ENCODE measurements at places on chromosomes 6 and 20.

DNA sequence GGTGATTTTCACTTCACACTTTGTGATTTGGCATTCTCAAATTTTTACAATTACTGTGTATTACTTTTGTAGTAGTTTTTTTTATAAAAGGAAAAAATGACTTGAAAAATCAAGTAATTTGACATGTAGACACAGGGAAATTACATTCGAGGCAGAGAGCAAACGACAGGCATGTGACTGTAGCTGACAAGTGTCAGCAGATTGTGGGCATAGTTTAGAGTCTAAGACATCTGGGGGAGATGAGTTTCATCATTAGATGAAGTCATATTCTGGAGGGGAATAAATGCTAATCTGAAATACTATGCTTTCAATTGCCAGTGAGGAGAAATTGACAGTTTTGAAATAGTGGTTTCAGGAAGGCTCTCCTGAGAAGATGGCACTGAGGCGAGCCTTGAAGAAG, 126.0 kb downstream of the MTHFD1L start:
- no peak for DNase-seq

- DNase-seq = no peak
Observed at GRCh38 chr20:2114990-2115681, 13.5 kb downstream of the STK35 start.

GRCh38 chr20:62252342-62252966, 14.1 kb downstream of the OSBPL2 start:
- no peak for DNase-seq

GRCh38 chr6:23637296-23637695, 488.7 kb upstream of the NRSN1 start:
- DNase-seq = no peak

- no peak for DNase-seq
Observed at GRCh38 chr6:6392214-6393068, 72.0 kb upstream of the F13A1 start.

DNA sequence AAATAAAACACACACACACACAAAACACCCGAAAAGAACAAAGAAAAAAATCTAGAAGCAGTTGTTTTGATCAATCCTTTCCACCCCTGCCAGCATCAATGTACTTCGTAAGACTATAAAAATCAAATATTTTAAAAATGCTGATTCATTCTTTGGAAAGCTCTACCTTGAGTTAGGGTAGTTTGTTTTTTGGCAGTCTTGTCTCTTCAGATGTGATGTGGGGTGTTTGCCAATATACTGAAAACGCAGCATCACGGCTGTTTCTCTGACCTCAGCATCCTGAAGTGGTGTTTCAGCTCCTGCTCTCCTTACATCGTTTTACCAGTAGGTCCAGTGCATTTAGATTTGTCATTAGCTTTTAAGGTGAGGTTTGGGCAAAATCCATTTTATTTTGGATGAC, 526.0 kb downstream of the UTRN start:
- no peak for DNase-seq

- DNase-seq = no peak
Observed at GRCh38 chr6:3940703-3941102, 91.5 kb downstream of the FAM50B start.

- DNase-seq = no peak
Observed at GRCh38 chr20:18416486-18416885, 50.3 kb downstream of the DZANK1 start.

DNA sequence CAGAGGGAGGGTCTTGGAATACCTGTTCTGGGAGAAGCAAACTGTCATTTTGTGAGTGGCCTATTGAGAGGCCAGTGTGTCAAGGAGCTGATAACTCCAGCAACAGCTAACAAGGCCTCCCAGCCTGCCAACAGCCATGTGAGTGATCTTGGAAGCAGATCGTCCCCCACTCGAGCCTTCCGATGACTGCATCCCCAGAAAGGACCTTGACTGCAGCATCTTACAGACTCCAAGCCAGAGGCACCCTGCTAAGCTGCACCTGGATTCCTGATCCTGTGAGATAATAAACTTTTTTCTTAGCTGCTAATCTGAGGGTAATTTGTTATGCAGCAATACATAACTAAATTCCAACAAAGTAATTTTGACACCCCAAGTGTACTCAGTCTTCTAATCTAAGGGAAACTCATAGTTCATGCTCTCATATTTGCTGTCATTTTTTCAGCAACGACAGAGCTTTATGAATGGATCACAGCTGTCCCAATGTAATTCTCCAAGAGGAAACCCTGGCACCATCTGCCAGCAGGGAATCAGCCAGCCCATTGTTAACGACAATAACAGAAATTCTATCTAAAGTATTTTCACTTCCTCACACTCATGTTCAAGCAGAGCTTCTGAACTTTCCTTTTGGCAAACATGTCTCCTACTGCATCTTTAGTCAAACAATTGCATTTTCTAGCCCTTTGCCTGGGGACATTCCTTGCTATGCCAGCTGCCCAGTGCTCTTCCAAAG, 470.2 kb upstream of the BTBD3 start:
- no peak for DNase-seq

- no peak for DNase-seq
Observed at GRCh38 chr6:108737594-108738546, 110.4 kb upstream of the ARMC2 start.

GRCh38 chr6:134663800-134664535, 285.9 kb downstream of the ALDH8A1 start:
- DNase-seq = no peak

DNA sequence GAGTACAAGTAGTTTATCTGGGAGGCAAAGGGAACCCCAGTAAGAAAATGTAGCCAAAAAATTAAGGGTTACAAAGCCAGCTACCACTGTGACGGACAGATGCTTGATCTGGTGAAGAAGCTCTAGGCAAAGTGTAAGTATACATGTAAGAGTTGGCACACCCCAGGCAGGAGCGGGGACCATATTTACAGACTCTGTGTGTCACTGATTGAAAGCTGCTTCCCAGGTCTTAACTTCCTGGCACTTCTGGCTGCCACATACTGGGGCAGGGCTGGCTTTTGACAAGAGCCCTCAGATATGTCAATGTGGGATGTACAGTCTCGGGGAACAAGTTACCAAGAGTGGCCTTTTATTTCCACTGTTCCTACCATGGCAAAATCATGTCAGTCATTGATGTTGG, 48.0 kb upstream of the BCLAF1 start:
- no peak for DNase-seq

GRCh38 chr6:138521790-138522189, 22.5 kb upstream of the NHSL1 start:
- DNase-seq = peak; percentile 73

- DNase-seq = no peak
Observed at GRCh38 chr6:164022632-164023031, 608.1 kb downstream of the QKI start.

DNA sequence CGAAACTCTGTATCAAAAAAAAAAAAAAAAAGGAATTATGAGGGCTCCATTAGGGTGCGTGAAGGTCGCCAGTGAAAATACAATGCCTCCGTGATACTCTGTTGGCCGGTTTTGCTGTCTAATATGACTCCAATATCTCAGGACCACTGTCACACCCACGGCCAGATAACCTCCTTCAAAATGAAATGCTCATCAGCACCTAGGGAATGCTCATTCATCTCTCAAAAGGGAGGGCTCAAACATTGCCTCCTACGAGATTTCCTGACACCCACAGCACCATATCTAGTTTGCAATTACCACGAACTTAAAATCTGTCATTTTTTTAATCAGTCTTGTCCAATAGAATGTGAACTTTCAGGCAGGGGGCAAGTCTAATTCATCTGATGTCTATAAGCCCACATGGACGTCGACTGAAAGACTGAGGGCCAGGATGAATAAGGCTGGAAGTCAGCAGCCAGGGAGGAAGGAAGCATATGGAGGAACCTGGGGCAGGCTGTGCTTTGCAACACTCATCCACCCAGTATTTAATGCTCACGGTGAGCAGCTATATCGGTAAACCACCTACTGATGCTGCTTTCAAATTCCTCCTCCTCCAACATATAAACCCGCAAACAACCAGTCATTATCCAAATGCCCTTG, 42.8 kb downstream of the MAP3K5 start:
- DNase-seq = no peak

DNA sequence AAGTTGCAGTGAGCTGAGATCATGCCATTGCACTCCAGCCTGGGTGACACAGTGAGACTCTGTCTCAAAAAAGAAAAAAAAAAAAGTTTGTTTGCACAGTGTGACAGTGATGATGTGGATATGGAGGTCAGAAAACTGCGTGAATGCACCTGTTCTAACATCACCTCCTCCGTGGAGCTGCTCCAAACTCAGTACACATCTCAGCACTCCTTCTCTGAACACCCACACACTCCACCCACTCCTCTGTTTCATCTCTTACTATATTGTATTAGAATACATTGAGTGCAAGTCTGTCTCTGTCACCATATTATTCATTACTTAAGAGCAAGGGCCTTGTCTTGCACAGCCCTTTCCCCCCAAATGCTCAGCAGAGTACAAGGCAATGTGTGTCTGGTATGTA, 51.5 kb upstream of the ENPP4 start:
- no peak for DNase-seq

DNA sequence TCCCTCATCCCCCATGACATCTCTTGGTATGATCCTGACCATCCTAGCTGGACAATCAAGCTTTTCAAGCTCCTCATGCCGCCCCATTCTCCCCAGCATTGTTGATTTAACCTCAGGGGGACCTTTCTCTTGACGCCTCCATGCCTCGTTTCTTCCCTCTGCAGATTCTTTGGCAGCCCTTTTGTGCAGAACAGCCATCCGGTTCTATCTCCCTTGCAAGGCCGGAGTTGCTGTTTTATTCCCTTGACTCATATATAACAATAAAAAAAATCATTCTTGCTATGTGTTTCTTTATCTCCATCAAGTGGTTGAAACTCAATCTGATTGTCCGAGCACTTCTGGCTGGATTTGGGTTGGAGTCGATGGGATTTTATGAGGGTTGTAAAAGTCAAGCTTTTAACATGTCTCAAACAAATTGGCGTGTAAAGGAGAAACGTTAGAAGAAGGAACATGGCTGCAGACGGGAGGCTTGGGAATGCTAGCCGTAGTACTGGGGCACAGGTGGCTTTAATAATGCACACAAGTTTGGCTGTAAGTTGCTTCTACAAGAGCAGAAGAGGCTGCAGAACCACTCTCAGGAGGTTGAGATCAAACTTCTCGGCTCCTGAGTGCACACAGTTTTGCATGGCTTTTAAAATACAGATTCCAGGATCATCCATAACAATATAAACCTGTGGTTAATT, 3.9 kb upstream of the SULF2 start:
- no peak for DNase-seq

DNA sequence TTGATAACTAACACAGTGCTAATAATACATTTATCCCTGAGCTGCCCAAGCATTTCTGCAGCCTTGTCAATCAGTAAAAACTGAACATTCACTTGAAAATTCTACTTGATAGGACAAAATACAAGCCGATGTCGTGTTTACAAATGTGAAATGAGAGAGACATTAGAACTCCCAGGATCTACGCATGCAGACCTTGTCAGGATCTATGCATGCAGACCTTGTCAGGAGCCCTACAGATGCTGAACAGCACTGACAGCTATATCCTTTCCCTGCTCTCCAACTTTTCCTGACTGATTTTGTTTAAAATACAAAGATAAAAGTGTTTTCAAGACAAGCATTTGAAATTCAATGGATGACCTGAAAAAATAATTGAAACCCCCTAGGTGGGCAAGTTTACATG, 28.9 kb downstream of the INSM1 start:
- no peak for DNase-seq

DNA sequence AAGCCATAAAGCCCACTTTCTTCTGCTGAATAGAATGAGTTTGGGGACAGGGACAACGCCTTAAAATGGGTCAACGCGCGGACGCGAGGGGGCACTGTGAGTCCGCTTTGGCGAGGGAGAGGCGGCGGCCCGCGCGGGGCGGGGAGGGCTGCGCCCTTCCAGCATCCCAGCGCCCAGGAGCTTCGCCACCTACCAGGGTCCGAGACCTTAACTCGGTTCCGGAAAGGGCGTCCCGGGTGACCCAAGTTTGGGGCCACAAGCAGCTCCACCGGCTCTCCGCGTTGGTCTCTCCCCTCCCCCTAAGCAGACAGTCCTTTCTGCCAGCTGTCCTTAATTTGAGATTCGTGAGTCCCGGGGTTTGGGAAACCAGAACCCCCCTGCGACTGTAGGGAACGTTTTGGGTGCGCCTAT, 1.8 kb upstream of the SAMD5 start:
- DNase-seq = peak; percentile 39

GRCh38 chr6:83948851-83949250, 84.7 kb upstream of the MRAP2 start:
- DNase-seq = no peak

GRCh38 chr6:144561455-144562043, 276.4 kb downstream of the UTRN start:
- DNase-seq = no peak

- DNase-seq = no peak
Observed at GRCh38 chr6:165819394-165819793, 156.4 kb upstream of the PDE10A start.

- no peak for DNase-seq
Observed at GRCh38 chr6:151493161-151493803, 535 bp upstream of the CCDC170 start.

DNA sequence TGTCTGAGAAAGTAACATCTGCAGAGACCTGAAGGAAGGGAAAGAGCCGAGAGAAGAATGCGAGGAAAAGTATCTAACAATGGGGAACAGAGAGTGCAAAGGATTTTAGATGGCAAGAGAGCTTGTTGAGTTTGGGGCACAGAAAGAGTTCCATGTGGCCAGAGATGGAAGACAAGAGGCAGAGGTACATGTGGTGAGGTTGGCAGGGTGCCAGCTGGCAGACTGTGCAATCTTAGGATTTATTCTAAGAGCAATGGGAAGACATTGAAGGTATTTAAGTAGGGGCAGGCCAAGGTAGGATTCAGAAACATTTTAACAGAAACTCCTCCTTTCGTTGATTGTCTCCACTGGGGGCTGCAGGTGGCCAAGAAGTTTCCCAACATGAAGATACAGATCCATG, 20.4 kb upstream of the LBP start:
- DNase-seq = no peak

- no peak for DNase-seq
Observed at GRCh38 chr6:107877968-107878367, 53.9 kb upstream of the SCML4 start.

- no peak for DNase-seq
Observed at GRCh38 chr6:129677620-129678325, 32.2 kb downstream of the ARHGAP18 start.

DNA sequence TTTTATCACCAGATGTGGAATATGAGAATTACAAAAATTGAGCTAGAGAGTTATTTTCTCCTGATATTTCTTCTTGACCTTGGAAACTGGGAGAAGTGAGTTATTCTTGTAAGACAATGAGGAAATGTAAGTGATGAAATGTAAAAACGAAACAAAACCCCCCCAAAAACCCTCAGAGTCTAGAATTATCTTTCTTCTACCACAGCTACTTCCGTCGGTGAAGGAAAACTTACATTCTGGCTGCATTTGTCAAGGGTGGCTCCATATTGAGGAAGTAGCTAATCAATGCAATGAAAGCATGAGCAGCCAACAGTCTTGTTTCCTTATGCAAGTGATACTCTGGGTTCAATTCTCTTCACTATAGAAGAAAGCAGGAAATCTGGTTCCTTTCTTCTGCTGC, 661.7 kb upstream of the CITED2 start:
- no peak for DNase-seq

GRCh38 chr6:151609146-151609902, 115.5 kb downstream of the CCDC170 start:
- DNase-seq = no peak

GRCh38 chr6:25447570-25447929, 168.4 kb downstream of the CARMIL1 start:
- DNase-seq = peak; percentile 49

All from HL-60 (cell line).